ENCODE measurements at places on chromosomes 5 and 9.

GRCh38 chr5:13860146-13860545 lies 84.3 kb downstream of the DNAH5 start:
- no peak for DNase-seq

- no peak for DNase-seq
Observed at GRCh38 chr9:20649381-20649780, 27.1 kb upstream of the MLLT3 start.

DNA sequence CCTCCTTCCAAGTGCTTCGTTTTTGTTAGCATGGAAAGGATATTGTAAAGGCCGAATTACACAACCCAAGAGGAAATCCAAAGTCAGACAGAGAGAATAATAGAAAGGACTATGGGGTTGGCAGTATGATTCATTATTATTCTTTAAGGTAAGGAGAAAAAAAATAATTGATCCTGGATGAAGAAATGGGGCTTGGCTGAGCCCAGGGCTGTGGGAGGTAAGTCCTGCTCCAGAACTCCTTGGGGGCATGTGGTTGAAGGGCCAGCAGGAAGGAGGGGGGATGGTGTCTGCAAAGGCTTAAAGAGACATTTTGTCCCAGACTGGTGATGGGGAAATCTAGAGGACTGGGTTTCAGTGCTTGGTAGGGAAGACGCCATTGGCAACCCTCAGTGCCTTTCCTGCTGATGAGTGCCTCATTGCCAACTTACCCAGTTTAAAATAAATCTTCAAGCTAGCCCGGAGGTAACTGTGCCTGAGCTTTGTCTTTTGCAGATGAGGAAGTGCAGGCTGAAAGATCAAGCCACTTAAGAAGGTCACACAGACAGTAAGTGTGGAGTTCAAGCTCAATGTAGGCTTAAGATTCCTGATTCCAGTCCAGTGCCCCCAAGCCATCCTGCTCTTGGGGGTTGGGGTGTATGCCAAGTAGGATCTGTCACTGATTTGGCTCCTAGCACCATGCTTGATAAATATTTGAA lies 30.2 kb downstream of the FOXI1 start:
- DNase-seq, result peak; percentile 47

GRCh38 chr9:111959468-111960359 lies 63.1 kb downstream of the UGCG start:
- no peak for DNase-seq

GRCh38 chr5:78587775-78588291 lies 60.7 kb downstream of the LHFPL2 start:
- no peak for DNase-seq
